ENCODE measurements at places on chromosomes 12 and 14.
A peak's percentile ranks its signal among the peaks of the same experiment; 100 is the strongest.

DNA sequence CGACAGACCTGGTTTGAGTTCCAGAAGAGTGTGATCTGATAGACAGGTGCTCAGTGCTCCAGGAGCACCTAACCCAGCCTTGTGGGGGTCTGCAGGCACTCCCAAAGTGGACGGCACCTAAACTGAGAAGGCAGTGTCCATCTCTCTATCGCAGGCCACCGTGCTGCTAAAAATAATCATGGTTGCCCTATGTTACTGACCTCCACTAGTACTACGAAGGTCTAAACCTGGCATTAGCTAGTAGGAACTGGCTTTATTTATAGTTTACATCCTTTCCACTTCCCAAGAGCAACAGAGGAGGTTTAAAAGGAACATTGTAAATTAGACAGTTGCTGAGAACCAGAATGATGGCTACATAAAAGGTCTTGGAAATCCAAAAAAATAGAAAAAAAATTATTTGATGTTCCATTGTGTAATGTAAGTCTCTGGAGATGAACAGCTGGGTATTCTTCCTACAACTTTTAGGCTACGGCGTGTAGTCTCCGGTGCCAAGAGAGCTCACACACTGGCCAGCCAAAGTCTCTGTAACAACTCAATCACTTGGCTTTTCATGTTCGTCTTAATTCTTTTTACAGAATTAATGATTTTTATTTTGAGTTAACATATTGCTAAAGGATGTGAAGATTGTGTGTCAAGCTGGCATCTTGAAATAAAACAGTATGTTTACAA is 27.3 kb downstream of the PPFIBP1 start:
- DNase-seq = no peak

DNA sequence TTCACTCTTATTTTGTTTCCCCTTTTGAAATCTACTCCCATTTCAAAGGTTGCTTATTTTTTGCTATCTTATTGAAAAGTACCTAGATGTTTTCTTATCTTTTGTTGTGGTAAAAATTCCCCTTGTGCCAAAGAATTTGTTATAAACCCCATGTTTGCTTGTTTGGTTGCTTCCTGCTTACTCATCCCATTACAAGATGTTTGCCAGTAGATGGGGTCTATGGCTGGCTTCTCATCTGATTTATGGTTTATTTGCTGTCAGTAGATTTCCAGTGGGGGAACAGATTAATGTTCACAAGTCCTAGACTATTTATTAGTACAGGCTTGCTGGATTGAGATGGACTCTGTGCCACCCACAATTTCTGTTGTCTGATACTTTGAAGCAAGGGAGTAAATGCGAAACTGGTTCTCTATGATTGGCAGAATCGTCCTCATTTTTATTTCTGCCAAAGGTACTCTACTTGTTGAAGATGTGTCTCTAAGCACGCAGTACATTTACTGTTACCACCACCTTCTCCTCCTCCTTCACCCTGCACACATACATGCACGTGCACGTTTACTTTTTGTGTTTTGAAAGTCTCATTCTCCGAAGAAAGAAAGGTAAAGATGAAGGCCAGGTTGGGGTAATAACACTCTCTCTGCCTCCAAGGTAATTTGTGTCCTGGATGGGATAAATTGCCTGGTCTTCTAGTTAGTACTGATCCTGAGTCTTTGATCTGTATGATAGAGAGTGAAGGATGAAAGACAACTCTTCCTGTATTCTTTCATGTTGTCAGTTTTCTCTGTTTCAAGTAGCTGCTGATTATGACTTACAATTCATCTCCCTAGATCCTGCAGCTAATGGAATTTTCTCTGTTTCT is 117.2 kb upstream of the ATP2B1 start:
- peak; percentile 82 for DNase-seq

- DNase-seq = peak; percentile 77
These were observed 6.9 kb downstream of the MLH3 start for GRCh38 chr14:75044322-75044721.

DNA sequence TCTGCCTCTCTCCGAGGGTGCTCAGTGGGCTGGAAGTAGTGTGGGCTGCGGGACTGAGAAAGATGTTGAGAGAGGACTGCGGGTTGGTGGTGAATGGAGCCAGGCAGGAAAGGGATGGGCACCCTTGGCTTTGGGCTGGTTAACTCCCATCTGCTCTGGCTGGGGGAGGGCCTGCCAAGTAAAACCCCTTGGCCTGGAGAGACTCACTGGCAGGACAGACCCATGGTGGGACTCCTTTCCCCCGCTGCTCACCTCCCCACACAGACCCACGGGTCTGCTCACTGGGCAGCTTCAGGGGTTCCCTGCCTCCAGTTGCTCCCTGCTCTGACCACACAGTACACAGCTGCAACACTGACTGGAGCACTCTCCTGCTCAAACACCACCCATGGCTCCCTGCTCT is 54.1 kb downstream of the KRT80 start:
- no peak for DNase-seq

DNA sequence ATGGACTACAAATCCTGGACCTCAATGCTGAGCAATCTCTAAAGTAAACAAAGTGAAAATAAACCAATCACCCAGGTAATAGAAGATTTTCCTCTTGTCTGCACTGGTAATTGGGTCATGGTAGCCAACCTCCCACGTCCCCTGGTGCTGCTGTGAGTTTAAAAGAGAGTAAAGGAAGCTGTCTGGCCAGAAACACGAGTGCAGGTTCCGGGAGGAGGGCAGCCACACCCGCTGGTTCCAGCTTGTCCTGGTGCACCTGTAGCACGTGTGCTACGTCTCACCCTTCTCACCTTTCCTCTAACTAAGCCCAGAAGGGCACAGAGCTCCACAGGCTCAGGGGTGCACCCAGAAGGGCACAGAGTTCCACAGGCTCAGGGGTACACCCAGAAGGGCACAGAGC is 5.4 kb downstream of the CRACR2A start:
- DNase-seq = no peak

GRCh38 chr12:124953689-124954405 is 35.1 kb downstream of the DHX37 start:
- DNase-seq = no peak

All from M059J (cell line).